HCEC 1CT (cell line): ENCODE measurements at places on chromosomes 3 and 15.

DNA sequence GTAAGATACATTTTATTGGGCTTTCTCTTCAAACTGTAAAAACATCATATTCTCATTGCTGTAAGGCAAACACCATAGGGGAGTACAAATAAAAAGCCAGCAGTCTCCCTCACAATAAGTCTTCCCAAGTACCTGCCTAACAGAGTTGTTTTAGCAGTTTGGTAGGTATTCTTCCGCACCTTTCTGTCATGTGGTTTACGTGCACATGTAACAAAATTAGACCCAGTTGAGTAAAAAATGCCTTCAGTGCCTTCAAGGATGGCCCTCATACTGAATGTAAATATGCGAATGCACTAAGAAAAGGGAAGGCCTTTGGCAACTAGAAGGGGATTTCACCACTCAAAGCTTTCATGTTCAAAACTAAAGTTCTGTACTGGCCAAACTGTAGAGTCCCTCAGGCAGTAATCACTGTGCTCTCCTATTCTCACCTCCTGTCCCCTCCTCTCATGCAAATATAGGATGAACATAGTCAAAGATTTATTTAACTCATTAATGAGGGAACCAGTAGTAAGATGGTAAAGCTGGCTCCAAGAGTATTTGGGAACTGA, 26.4 kb downstream of the USP3 start:
- no peak for DNase-seq

- no peak for DNase-seq
Measured at GRCh38 chr3:151327571-151328198, 1.7 kb downstream of the P2RY13 start.

- DNase-seq, result no peak
Measured at GRCh38 chr15:49155834-49156627, 632 bp upstream of the COPS2 start.

DNA sequence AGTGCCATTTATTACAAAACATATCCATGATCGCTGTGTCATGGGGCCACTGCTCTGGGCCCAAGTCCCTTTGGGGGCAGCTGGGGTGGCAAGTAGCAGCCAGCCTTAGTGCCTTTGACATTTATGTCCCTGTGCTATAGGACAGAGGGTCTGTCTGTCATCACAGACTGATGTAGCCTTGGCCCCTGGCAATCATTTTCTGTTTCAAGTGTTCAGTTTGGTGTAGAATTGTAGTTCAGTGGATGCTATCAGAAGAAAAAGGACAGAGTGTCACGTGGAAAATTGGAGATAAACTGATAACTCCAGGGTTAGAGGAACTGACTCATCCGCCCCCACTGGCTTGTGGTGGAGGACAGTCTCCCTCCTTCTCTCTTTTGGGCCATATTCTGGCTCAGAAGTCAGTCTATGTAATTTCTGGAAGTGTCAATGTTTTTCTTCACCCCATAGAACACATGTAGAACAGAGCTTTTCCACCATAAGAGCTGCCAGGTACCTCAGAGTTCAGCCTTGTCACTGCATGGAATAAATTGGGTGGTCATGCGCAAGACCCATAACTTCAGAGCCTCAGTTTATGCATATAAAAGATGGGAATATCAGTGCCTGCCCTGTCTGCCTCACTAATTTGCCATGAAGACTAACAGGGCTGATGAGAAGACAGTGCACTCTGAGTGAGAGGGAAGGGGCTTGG, 4.5 kb upstream of the MRPS22 start:
- no peak for DNase-seq

GRCh38 chr3:82567029-82567600, 805.7 kb upstream of the GBE1 start:
- no peak for DNase-seq

DNA sequence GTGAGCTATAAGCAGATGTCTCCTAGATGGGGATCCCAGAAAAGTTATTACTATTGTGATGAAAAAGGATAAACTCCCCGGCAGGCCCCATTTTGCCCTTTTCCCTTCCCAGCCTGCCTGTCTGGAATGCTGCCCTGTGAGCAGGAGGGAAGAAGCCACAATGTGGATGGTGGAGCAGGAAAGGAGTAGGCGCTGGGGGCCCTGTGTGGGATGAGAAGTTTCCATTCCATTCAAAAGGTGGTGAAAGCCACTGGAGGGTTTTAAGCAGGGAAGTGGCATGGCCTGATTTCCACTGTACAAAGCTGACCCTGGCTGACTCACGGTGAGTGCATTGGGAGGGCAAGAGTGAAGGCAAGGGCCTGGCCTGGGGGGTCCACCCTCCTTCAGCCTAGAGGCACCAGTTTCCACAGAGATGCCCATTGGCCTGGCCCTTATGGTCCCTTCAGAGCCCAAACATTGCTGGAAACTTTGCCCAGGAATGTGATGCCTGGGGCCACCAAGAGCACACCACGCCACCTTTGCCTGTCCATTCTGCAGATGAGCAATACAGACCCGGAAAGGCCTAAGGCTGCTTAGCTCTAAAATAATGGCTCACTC, 206.9 kb downstream of the RPLP1 start:
- no peak for DNase-seq

DNA sequence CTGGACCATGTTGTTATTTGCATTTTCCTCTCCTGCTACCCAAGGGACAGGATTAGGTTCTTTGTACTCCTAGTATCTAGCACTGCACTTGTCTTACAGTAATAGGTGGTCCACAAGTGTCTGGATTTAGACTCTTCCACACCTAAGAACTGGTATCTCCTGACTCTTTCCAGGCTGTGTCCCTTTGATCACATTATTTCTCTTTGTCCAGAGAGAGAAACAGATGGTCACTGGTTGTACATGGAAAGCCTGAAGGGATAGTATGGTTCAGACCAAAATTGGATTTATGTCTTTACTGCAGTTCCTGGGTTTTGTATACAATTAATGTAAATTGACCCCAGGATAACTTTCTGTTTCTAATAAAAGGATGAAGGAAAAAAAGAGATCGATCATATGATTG, 64.0 kb downstream of the PDE8A start:
- no peak for DNase-seq

DNA sequence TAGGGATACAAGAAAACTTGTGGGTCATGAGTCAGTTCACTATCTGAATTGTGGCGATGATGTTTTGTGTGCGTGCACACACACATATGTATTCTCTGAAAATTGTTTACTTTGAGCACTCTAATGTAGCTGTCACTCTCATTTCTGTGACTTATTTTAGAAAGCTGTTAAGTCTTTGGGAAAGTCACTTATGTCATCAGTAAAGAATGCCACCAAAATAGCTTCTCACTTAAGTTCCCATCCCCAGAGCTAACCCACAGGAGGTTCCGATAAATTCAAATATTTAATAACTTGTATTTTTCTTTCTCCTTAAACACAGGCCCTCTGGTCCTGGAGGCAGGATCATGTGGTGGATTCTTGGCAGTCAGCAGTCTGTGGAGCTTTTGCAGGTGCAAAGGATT, 138.3 kb downstream of the LRIG1 start:
- DNase-seq, result peak; percentile 17

GRCh38 chr3:176683382-176683781, 513.9 kb downstream of the TBL1XR1 start:
- no peak for DNase-seq

GRCh38 chr15:72237853-72238224, 6.8 kb upstream of the PKM start:
- no peak for DNase-seq
